NCI-H69 (cell line): ENCODE measurements at places on chromosomes 16 and 17.

DNA sequence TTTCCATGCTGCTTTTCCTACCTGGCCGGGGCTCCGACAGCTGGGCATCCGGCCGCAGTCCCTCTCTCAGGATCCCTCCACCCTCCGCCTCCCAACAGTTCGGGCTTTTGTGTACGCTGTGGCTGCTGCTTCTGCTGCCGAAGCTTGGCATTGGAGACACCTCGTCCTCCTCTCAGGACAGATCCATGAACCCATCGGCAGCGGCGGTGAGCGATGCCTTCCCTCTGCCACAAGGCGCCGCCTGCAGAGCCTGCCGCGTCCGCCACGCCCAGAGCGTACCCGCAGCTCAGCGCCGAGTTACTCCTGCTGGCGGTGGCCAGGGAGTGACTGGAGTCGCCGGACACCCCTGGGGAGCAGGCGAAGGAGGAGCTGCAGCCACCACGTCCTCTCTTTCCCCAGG lies 2032.8 kb downstream of the TP53TG3F start:
- no peak for DNase-seq

DNA sequence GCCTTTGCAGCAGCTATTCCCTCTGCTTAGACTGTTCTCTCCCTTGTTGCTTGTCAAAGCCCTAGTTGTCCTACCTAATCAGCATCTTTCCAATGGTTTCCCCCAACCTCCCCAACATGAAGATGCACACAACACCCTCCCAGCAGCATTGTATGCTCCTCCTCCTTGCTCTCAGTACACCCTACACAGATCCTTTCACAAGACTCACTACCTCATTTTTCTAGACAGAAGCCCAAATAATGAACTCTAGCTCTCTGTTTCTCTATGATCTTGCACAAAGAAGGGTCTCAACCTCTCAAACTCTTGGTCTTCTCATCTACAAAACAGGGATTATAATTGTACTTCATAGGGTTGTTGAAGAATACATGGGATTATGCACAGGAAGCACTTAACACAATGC lies 19.4 kb downstream of the PSME3IP1 start:
- no peak for DNase-seq

GRCh38 chr17:227078-227945 lies 45.9 kb upstream of the DOC2B start:
- DNase-seq = no peak

DNA sequence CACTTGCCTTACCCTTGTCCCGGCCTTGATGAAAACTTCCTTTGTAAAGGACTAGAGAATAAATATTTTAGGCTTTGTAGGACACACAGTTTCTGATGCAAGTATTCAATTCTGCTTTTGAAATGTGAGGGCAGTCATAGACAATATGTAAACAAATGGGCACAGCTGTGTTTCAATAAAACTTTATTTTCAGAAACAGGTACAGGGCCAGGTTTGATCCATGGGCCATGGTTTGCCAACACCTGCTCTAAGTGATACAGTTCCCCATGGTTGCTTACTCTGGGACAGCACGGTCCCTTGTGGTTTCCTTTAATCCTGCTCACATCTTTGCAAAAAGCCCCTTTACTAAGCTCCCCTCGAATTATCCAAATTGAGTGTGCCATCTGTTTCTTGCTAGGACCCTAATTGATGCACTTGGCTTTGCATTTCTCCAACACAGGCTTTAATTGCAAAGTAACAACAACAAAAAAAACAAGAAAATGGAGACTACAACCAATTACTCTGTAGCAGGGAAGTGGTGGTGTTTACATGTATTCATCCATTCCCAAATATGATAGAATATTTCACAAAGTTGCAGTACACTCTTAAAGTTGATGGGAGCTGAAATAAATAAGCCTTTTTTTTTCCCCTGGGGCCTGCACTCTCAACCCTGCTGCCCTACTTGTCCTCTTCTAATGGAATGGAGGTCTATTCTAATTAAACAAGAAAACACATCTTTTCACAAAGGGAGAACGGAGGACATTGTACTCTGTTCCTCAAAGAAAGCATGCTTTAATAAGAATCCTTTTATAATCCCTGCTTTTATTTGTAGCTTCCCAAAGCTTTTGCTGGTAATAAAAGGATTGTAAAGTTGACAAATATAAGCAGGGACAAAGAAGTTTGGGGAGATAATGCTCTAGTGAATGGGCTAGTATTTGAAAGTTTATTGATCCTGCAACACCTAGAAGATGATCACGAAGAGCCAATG lies 37.7 kb upstream of the TOX3 start:
- DNase-seq = peak; percentile 7

DNA sequence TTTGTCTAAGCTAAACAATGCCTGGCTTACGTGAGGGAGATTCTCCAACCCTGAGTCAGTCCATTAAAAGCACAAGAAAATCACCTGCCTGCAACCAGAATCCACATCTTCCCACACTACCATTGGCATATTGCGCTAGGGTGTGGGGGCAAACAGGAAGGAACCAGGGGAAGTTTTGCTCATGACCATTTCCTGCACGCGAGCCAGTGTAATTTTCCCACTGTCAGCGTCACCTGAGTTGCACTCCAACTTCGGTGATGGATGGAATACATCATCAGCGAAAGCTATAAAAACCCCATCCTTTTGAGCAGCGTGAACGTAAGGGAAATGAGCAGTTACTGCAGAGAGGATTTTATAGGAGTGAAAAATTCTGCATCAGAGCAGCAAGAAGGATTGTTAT lies 167.9 kb upstream of the NOL11 start:
- DNase-seq = no peak

DNA sequence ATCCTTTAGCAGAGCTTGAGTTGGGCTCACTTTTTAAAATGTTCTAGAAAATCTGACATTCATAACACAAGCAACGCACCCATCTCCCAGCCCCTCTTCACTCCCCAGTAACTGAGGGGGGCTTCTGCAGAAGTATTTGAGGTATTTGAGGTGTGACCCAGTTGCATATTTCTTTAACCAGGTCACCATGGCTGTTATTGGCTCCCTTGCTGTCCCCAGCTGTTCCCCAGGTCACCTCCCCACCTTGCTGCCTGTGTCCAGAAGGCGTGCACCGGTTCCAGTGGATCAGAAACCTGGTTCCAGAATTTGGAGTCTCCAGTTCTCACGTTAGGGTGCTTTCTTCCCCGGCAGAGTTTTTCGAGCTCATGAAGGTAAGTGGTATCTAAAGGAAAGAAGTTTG lies 13.8 kb downstream of the PGS1 start:
- DNase-seq = no peak

- peak; percentile 48 for DNase-seq
Measured at GRCh38 chr16:29694384-29695195, 15.6 kb downstream of the QPRT start.

GRCh38 chr16:89612415-89613166 lies 851 bp upstream of the DPEP1 start:
- DNase-seq = peak; percentile 90

- DNase-seq = peak; percentile 100
Measured at GRCh38 chr17:59513934-59514841, 51.2 kb upstream of the DHX40 start.

DNA sequence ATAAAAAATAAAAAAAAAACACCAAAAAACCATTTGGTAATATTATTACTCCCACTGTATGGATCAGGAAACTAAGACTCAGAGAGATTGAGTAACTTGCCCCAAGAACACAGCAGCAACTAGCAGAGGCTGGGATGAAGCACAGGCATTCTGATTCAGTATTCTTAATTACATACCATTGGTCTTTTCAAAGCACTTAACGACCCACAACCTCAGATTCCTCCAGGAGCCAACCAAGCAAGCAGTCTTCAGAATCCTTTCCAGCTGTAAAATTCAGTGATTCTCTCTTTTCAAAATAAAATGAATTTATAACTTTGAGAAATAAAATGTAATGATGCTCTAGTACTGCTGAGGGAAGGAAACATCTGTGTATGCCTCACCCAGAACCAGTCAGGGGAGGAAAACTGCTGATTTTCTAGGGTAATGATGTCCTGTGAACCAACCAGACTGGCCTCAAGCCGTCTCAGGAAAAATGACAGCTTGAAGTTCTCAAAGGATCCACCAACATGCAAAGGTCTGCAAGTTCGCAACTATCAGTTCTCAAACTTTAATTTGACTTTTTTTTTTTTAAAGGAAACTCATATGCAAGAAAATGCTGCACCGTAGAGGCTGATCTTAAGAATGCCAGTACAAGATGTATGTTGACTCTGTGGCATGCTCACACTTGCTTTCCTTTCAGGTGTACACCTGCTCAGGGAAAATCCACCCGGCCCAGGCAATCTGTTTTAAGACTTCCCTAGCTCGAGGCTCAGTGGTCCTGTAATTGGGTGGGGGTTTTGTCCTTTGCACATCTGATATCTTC lies 9.0 kb downstream of the CUEDC1 start:
- peak; percentile 83 for DNase-seq

GRCh38 chr16:81992859-81993258 lies 18.4 kb downstream of the SDR42E1 start:
- no peak for DNase-seq

GRCh38 chr17:44927696-44928095 lies 12.4 kb upstream of the GFAP start:
- no peak for DNase-seq

- no peak for DNase-seq
Measured at GRCh38 chr16:84889066-84889465, 69.3 kb downstream of the CRISPLD2 start.

GRCh38 chr17:74941128-74941725 lies 5.5 kb downstream of the OTOP3 start:
- DNase-seq = no peak

DNA sequence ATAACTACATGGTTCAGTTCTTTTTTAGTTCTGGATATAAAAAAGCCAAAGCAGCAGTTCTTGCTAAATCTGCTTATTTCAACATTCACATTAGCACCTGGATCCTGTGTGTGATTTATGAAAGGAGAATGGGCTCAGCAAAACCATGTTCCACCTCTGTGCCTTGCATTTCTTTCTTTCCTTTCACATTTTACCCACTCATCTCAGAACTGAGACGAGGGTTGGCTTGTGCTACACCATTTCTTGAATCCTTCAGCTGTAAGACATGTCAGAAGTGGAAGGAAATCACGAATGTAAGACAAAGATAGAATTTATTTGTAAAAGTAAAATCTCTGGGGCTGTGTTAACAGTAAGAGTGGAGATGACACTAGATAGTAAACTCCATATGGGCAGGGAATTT lies 1.2 kb upstream of the UTP6 start:
- no peak for DNase-seq

DNA sequence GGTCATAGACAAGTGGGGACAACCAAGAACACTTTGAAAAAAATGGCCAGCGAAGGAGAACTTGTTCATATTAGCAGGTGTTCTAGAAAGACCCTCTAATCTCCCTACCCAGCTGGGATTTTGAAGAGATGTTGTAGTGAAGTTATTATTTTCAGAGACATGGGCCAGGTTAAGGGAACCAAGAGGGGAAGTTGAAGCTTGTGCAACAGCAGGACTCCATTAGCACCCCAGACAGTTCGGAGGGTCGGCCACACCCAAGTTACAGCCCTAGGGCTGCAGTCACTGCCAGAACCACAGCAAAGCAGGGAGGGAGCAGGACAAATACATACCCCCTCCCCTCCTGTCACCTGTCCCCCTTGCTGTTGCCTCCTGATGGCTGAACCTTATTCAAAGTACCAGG lies 42.3 kb downstream of the WSB1 start:
- DNase-seq = no peak

- DNase-seq = no peak
Measured at GRCh38 chr16:51399908-51400670, 249.0 kb upstream of the SALL1 start.

GRCh38 chr17:12250973-12251372 lies 230.3 kb downstream of the MAP2K4 start:
- DNase-seq = no peak

DNA sequence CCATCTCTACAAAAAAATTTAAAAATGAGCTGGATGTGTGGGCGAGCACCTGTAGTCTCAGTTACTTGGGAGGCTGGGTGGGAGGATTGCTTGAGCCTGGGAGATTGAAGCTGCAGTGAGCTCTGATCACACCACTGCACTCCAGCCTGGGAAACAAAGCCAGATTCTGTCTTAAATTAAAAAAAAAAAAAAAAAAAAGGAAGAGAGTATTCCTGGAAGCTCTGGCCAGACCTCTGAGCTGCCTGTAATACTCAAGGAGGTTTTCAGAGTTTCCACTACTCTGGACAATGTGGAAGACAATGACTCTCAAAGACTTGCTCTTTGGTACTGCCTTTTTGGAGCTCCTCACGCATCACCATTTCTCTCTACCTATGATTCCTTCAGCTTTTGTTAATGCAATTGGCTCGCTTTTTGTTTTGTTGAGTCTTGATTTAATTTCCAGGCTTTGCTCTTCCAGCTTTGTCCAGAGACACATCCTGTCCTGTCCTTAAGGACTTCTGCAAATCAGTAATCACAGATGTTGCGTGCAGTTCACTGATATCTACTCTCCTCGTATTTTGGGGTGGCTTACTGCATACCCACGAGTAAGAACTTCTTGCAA lies 10.8 kb downstream of the CHD9 start:
- DNase-seq = no peak

DNA sequence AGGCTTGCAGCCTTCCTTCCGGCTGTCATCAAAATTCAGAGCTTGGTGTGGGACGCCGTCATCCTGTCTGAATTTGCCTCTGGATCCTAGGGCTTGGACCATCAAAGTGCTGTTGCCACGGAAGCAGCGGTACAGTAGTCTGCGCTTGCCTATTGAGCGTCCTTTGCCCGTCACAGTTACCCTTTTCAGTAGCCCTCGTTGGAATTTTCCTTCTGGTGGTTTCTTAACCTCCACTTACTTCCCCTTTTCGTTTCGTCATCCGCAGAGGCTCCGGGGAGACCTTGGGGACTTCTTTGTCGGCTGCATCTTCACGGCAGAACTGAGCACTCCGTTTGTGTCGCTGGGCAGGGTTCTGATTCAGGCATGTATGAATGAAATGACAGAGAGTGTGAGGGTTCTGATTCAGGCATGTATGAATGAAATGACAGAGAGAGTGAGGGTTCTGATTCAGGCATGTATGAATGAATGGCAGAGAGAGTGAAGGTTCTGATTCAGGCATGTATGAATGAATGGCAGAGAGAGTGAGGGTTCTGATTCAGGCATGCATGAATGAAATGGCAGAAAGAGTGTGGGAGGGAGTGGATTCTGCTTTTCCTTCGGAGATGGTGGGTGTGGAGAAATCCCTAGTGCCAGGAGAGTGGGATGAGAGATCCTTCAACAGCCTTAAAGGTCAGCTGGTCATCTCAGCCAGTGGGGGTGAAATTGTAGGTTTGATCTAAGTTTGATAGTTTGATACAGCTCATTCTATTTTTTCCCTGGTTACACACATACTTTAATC lies 8.0 kb downstream of the TLCD3A start:
- no peak for DNase-seq
